ENCODE measurements at places on chromosomes 13 and 19. TPM values are rescaled to one million over a fixed set of nuclear protein-coding genes. Genes with fewer than 3 reads are reported as not detected.

The IGSF23 gene
- total RNA-seq, result 2.1 TPM

The CDX2 gene
- total RNA-seq, result 34.6 TPM

The ZNF549 gene
- total RNA-seq, result 4.3 TPM

The C19orf81 gene
- 2.2 TPM for total RNA-seq

The FXYD3 gene
- total RNA-seq, result 235 TPM

The IGFL2 gene
- 15.2 TPM for total RNA-seq

The LACC1 gene
- total RNA-seq, result 11.1 TPM

The ZNF44 gene
- 10.9 TPM for total RNA-seq

The PSG11 gene
- not detected for total RNA-seq

The KIR3DL2 gene
- total RNA-seq, result not detected

The TSHZ3 gene
- total RNA-seq, result 5.7 TPM

The ZNF701 gene
- total RNA-seq, result 15.2 TPM

The EIF3K gene
- 354 TPM for total RNA-seq

The MKNK2 gene
- total RNA-seq, result 90.4 TPM

The ANGPTL8 gene
- 25.5 TPM for total RNA-seq

The EPSTI1 gene
- total RNA-seq, result 22.2 TPM

The ZNF254 gene
- 30.1 TPM for total RNA-seq

The ZNF763 gene
- total RNA-seq, result 1.7 TPM

The ATP5F1D gene
- total RNA-seq, result 54.0 TPM

The NLRP8 gene
- total RNA-seq, result not detected

The IL11 gene
- 4.4 TPM for total RNA-seq

The LIM2 gene
- not detected for total RNA-seq

The CEACAM1 gene
- total RNA-seq, result 7.1 TPM

The ADAMTS10 gene
- 22.1 TPM for total RNA-seq

The LILRB3 gene
- total RNA-seq, result 0.24 TPM

The ZNF836 gene
- total RNA-seq, result 4.3 TPM

The DIAPH3 gene
- 7.3 TPM for total RNA-seq

The LSR gene
- 113 TPM for total RNA-seq

The ZNF541 gene
- total RNA-seq, result 0.43 TPM

The APOC4 gene
- total RNA-seq, result not detected

The RFPL4AL1 gene
- total RNA-seq, result not detected

The PEAK3 gene
- total RNA-seq, result not detected

The WDR62 gene
- 2.1 TPM for total RNA-seq

The GRIN3B gene
- 0.30 TPM for total RNA-seq

The PTPRS gene
- 39.1 TPM for total RNA-seq

The CASP14 gene
- not detected for total RNA-seq

The ZSWIM4 gene
- 3.1 TPM for total RNA-seq

The SCAMP4 gene
- 77.2 TPM for total RNA-seq

The PLEKHA4 gene
- total RNA-seq, result 8.3 TPM

The ZNF66 gene
- total RNA-seq, result 4.9 TPM

The SLC25A41 gene
- total RNA-seq, result 0.27 TPM

The ODAD3 gene
- 0.08 TPM for total RNA-seq

The VN1R4 gene
- not detected for total RNA-seq

The EEF1AKMT1 gene
- 9.2 TPM for total RNA-seq

The SIGLECL1 gene
- not detected for total RNA-seq

The C1QTNF9 gene
- not detected for total RNA-seq

The PRKD2 gene
- 29.5 TPM for total RNA-seq

The SMAD9 gene
- total RNA-seq, result 5.8 TPM

The CABP5 gene
- total RNA-seq, result not detected

The RFX1 gene
- total RNA-seq, result 2.2 TPM

The PNMA8B gene
- 1.0 TPM for total RNA-seq

The GPR12 gene
- not detected for total RNA-seq

The FAM216B gene
- 0.80 TPM for total RNA-seq

The ZNF256 gene
- total RNA-seq, result 5.4 TPM

The SLC46A3 gene
- total RNA-seq, result 48.5 TPM

The ZNF135 gene
- 7.4 TPM for total RNA-seq

The NLRP11 gene
- total RNA-seq, result not detected

The PRTN3 gene
- not detected for total RNA-seq

The TSSK6 gene
- total RNA-seq, result 0.87 TPM

The ATP4B gene
- 16.2 TPM for total RNA-seq
